Activated CD4-positive, alpha-beta T cell treated with anti-CD3 and anti-CD28 coated beads for 24 hours (primary cell): ENCODE measurements at places on chromosomes 1 and 21.

GRCh38 chr1:151616505-151616849 lies 4.6 kb downstream of the SNX27 start:
- no peak for DNase-seq

GRCh38 chr1:221664253-221664652 lies 77.6 kb downstream of the DUSP10 start:
- DNase-seq = no peak

DNA sequence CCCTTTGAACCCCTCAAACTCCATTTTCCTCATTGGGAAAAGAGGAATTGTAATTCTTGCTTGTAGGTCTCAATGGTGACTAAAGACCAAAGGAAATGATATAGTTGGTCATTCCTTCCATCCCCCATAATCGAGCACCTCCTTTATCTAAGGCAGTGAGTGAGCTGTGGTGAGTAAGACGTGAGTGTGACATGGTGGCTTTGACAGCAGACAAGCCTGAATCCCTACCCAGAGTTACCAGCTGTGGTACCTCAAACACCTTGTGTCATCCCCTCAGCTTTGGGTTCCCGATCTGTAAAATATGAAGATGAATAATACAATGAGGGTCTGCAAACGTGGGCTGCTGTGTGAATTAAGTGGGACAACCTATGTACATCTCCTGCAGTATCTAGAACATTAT lies 8.4 kb downstream of the TRAF5 start:
- DNase-seq = no peak

GRCh38 chr1:214485151-214485550 lies 66.3 kb downstream of the PTPN14 start:
- DNase-seq = no peak

- DNase-seq = no peak
Observed at GRCh38 chr1:77447669-77448068, 165.8 kb downstream of the AK5 start.

DNA sequence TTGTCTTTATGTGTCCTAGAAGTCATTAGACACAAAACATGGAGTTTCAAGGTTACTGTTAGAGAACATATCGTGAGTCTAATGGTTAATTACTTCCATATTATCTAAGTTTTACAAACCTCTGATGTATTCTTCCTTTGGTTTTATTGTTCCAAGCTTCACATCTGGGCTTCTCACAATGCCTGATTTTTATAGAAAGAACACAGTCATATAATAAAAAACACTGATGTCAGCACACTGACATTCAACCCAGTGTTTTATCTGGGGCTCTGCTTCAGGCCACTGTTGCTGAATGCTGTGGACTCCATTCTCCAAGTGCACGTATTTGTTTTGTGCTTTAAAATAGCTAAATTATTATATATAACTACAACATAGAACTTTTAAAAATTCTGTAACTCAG lies 232.9 kb downstream of the SMYD3 start:
- no peak for DNase-seq

- no peak for DNase-seq
Observed at GRCh38 chr1:231419147-231419546, 2.9 kb downstream of the EGLN1 start.

DNA sequence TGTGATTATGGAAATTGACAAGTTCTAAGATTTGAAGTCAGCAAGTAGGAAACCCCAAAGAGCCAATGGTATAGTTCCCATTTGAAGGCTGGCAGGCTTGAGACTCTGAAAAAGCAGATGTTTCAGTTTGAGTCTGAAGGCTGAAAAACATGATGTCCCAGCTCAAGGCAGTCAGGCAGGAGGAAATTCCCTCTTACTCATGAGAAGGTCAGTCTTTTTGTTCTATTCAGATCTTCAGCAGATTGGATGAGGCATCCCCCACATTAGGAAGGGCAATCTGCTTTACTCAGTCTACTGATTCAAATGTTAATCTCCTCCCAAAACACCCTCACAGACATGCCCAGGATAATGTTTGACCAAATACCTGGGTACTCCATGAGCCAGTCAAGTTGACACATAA lies 372.5 kb upstream of the ST6GALNAC5 start:
- DNase-seq = no peak
